Stimulated activated CD4-positive, alpha-beta T cell treated with anti-CD3 and anti-CD28 coated beads, Interleukin-1b, Interleukin-23, amount 100 ng/mL, for 4 hours (primary cell): ENCODE measurements at places on chromosomes 11 and 22.

DNA sequence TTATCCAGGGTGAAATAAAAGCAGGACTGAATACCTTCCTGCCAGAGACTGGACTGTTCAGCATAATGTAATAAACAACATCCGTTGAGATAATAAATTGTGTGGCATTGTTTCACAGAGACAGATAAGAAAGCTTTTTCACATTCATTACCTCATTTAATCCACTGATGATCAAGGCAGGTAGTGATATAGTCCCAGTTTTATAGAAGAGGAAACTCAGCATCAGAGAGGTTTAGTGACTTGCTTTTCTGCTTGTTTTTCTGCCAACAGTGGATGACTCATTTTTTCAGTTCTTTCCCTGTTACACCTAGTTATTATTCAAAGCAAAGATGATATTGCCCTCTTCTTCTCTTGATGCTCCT, 4.0 kb downstream of the MYO18B start:
- no peak for DNase-seq

GRCh38 chr22:25728071-25728470, 13.9 kb upstream of the MYO18B start:
- no peak for DNase-seq

GRCh38 chr11:115202074-115202473, 302.1 kb downstream of the CADM1 start:
- DNase-seq: no peak

GRCh38 chr11:76617553-76618265, 52.8 kb downstream of the LRRC32 start:
- no peak for DNase-seq

DNA sequence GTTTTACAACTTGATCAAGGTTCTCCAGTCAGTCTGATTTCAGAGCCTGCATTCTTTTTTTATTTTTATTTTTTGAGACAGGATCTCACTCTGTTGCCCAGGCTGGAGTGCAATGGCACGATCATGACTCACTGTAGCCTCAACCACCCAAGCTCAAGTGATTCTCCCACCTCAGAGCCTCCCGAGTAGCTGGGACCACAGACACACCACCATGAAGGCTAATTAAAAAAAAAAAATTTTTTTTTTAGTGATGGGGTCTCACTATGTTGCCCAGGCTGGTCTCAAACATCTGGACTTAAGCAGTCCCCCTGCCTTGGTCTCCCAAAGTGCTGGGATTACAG, 117.2 kb upstream of the NAV2 start:
- DNase-seq: no peak

GRCh38 chr11:29333993-29334775, 682.6 kb downstream of the KCNA4 start:
- no peak for DNase-seq

DNA sequence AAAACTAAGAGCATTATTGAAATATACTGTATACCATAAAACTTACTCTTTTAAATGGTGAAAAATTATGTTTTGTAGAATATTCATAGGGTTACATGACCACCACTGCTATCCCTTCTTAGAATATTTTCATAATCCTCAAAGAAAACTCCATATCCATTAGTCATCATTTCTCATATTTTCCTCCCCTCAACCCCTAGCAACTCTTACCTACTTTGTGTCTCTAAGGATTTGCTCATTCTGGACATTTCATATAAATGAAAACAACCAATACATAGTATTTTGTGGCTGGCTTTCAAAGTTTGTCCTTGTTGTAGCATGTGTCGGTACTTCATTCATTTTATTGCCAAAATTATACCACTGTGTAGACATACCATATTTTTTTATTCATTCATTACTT, 863.8 kb downstream of the KCNA4 start:
- no peak for DNase-seq

DNA sequence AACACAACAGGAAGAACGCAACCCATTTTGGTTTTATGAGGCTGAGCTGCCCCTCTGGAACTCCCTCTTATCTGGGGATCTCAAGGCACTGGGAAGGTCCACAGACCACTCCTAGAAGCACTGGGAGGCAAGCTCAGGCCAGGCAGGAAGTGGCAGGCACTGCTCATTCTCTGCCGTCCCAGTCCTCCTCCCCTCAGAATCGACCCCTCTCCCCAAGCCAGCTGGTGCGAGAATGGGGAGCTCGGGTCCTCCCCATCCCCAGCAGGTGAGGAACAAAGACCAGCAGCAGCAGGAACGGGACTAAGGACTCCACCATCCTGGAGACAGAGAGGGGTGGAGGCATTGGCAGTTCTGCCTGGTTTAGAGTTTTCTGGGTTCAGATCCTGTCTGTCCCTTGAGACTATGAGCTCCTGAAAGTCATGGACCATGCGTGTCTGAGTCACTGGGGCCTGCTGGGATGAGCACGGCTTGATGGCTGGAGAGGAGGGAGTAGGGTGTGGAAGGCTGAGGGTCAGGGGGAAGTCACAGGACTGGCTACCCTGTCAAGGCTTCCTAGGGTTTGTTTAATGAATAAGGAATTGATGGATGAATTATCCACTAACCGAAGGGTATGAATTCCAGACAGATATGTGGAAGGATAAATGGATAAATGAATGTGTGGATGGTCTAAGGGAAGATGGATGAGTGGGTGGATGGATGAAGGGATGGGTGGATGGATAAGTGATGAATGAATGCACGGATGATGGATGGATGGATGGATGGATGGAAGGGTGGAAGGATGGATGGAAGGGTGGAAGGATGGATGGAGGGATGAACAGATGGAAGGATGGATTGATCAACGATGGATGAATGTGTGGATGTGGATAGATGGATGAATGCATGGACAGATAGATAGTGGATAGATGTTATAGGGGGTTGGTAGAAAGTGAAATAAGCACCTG, 6.4 kb downstream of the MYEOV start:
- DNase-seq: no peak

DNA sequence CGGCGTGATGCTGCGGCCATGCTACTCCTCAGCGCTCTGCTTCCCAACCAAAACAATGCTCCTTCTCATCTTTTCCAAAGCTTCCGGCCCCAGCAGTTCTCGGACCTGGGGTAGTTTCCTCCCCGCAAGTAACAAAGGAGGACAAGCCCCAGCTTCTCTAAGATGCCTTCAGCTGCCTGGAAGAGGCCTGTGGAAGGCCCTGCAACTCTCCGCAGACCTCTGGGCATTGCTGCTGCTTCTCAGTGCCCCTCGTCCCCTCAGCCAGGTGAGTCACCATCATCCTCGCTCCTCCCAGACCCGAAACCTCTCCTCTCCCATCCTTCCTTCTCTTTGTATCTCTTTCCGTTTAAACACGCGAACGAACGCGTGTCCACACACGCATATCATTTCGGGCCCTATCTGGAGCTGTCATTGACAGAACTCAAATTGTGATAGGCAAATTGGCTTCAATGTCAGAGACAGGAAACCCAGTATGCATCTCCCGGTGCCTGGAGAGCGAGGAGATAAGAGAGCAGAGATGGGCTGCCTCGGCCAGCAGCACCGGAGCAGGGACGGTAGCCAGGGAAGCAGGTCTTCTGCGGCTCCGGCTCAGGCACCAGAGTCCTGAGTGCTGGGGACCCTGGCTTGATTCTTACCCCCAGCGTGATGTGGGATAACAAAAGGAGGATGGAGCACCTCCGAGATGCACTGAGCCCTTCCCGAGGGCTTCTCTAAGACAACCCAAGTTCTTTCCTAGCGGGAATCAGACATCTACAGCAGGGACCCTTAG, 22.0 kb upstream of the JAM3 start:
- DNase-seq: no peak

DNA sequence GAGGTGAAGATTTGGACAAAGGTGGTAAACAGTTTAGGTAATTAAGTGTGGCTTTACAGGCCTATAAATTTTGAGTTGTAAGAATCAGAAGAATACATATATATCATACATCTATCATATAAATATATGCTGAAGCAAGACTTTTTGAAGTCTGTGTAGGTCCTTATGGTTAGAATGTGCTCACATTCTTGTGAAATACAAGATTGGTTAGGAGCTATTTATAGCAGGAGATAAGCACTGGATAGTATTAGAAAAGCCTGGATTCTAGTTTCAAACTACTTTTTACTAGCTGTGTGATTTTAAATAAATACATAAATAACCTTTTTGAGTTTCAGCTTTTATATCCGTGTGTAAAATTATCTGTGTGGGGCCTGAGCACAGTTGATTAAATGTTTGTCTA, 42.3 kb downstream of the ANKRD42 start:
- DNase-seq: no peak

- no peak for DNase-seq
These were observed 8.9 kb downstream of the DUSP8 start for GRCh38 chr11:1563149-1563638.

DNA sequence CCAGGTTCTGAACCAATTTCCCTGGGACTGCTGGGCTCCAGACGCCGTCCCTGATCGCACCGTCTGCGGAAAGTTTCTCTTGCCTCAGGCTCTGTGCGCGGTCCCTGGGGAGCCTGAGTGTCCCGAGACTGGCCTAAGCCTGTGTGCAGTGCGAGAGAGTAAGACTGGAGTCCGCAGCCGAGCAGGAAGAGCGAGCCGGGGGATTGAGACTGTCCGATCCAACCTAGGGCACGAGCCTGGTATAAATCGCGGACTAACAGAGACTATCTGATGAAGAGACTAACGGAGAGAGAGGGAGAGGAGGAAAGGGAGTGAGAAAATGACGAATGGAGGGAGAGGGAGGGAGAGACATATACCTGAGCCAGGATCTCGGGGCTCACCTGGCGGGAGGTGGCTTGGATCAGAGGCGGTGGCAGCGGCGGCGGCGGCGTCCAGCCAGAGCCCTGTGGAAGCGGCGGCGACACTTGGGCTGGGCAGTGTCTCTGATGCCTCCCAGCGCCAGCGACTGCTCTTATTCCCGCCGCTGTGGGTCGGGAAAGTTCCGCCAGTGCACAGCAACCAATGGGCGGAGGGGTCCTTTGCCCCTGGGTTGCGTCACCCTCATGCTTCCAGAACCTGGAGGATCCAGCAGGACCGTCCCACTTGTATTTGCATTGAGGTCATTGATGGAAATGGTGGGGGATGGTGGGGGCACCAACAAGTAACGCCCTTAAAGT, at the start of gene CALCA:
Gene CALCA (minus strand): TSS at position 487 of the 716 bp plus-strand sequence. CDS start 1,159 bp downstream, outside the sequence.
- DNase-seq: no peak

DNA sequence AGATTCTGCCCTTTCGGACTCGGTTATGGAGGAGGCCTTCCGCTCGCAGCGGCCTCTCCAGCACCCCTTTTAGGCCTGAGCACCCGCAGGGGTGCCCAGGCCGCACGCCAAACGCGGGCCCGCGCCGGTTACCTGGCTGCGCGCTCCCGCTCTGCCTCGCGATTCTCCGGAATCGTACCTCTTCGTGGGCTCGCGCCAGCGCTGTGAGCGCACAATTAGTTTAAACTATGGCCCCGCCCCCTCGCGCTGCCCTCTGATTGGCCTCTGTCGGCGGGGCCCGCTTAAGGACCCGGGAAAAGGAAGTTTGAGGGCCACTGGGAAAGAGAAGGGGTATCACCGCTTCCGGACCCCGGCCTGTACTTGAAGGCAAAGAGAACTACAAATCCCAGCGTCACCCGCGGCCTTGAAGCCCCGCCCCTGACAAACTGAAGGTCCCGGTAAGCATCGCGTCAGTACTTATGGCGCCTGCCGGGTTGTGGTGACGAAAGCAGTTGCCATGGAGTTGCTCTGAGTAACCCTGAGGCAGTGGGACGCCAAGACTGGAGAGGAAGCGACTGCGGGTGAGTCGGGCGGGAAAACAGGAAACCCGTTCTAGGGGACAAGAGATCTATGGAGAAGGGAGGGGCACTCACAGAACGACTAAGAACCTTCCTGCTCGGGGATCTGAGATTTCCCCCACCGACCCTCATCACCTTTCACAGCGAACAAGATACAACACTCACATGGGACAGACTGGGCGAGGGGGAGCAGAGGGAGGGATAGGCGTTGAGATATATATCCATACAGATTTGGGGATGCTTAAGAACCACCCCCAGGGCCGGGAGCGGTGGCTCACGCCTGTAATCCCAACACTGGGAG, at the start of the genes LRRC51 and NUMA1:
Gene LRRC51 (plus strand): TSS at position 525 of the 858 bp plus-strand sequence. CDS start 8,234 bp downstream, outside the sequence.
Gene NUMA1 (minus strand): TSS at position 217 of the 858 bp plus-strand sequence. CDS start 44,599 bp downstream, outside the sequence.
- peak; percentile 93 for DNase-seq

- DNase-seq: no peak
These were observed 13.1 kb upstream of the RPL3 start for GRCh38 chr22:39332441-39333064.

- DNase-seq: no peak
These were observed 111.2 kb upstream of the RASSF10 start for GRCh38 chr11:12897867-12898266.

DNA sequence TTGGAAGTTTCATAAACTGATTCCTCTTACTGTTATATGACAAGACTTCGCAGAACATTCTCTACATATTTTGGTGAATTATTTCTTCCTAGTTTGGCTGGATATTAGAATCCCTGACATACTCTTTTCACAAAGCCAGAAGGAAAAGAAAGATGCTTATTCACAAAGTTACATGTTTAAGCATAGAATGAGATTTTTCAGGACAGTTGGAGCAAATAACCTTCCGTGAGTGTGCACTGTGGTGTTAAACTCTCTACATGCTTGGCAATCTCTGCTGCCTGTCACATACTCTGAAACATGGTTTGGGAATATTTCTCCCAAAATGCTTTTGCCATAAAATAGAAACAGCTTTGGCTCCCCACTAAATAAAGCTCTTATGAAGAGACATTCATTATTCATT, 230.0 kb upstream of the MTNR1B start:
- DNase-seq: no peak

DNA sequence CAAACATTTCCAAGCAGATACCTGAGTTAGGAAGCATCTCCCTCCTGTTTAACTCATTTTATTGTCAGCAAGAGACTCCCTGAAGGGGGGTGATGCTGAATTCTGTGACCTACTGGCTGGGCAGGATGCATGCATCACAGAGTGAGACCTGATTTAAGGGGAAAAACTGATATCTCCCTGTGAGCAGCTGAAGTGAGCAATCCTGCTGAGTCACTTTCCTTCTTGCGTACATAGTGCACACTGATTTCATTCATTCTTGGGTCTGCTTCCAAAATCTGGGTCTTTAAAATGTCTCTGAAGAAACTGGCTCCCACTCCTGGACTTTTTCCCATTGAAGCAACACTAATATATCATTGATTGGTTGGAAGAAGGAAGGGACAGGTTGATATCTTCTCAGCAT, 23.3 kb downstream of the P4HA3 start:
- no peak for DNase-seq

- no peak for DNase-seq
These were observed 891.5 kb downstream of the TBC1D22A start for GRCh38 chr22:47653921-47654320.
